ENCODE measurements at places on chromosomes 5 and 9.
A peak's percentile ranks its signal among the peaks of the same experiment; 100 is the strongest.

DNA sequence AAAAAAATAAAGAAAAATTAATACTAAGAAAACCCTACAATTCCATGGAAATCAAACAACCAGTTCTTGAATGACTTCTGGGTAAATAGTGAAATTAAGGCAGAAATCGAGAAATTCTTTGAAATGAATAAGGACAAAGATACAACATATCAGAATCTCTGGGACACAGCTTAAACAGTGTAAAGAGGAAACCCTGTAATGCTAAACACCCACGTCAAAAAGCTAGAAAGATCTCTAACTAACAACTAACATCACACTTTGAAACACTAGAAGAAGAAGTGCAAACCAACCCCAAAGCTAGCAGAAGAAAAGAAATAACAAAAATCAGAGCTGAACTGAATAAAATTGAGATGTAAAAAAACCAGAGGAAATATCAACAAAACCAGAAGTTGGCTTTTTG is 114.6 kb upstream of the CD180 start:
- no peak for DNase-seq

GRCh38 chr5:112142769-112143270 is 276.3 kb downstream of the EPB41L4A start:
- DNase-seq, result no peak

GRCh38 chr5:2338686-2339085 is 412.8 kb downstream of the IRX2 start:
- DNase-seq, result no peak

DNA sequence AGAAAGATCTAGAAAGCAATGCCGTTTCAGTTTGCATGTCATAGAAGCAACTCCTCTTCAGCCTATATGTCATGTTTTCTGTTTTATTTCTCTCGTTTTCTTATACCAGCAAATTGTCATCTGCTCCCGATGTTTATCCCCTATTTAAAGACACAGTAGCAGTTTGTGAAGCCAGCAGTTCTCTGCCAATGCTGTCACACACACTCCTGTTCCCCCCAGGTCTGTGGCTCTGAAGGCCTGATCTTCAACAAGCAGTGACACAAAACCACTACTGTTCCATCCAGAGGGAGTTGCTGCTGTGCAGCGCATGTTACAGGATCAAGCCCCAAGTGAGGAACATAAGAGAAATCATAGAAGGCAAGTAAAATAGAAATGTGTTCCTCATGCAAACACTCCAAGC is 364.1 kb upstream of the SLC30A5 start:
- DNase-seq, result no peak

- DNase-seq, result no peak
Measured at GRCh38 chr9:33813712-33814641, 3.0 kb upstream of the UBE2R2 start.

DNA sequence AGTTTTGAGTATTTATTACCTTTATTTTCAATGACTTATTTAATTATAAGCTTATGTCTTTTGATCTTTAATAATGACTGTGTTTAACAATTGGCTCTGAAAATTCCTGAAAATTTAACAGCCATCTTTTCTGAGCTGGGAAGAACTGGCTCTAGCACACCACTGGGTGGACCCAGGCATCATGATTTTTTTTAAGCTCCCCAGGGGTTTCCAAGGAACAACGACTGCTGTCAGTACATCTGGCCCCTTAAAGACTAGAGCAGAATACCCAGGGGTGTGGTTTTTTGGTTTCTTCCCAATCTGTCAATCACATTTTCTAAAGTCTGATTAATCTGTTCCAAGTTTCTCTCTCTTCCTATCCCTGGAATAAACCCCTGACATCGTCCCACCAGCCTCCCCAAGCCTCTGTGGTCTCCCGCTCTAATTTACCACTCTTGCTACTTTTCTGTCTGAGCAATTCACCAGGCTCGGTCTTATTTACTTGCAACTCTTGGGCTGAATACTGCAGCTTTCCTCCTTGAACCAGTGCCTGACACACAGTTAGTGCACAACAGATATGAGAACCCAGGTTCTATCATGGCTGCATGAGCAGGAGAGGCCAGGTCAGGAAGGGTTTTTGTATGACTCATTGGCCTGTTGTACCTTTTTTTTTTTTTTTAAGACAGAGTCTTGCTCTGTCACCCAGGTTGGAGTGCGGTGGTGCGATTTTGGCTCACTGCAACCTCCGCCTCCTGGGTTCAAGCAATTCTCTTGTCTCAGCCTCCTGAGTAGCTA is 321.9 kb downstream of the ZSWIM6 start:
- DNase-seq, result no peak

GRCh38 chr9:75909776-75910175 is 19.3 kb downstream of the PCSK5 start:
- no peak for DNase-seq

GRCh38 chr9:33404788-33405362 is 2.5 kb upstream of the AQP7 start:
- DNase-seq, result no peak

- no peak for DNase-seq
Measured at GRCh38 chr9:114856215-114856941, 50.5 kb upstream of the TNFSF15 start.

DNA sequence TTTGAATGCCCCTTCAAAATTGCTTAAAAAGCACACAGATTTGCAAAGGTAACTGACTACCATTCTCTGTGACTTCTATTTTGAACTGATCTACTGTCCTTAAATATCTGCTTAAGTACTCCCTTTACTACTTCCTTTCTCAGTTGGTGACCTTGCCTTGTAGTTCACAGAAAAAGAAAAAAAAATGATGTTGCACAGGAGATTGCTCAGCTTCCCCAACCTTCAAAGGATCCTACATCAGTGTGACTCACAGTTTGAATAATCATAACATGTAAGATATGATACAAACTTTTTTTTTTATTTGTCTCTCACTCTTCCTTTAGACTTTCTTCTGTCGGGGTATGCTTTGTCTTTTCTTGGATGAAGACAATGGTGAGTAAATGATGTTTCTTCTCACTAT is 1029.6 kb downstream of the CDH12 start:
- DNase-seq, result no peak

GRCh38 chr5:181187500-181188213 is 17.3 kb downstream of the TRIM7 start:
- DNase-seq, result peak; percentile 69

GRCh38 chr9:33304362-33304761 is 14.0 kb downstream of the NFX1 start:
- no peak for DNase-seq

DNA sequence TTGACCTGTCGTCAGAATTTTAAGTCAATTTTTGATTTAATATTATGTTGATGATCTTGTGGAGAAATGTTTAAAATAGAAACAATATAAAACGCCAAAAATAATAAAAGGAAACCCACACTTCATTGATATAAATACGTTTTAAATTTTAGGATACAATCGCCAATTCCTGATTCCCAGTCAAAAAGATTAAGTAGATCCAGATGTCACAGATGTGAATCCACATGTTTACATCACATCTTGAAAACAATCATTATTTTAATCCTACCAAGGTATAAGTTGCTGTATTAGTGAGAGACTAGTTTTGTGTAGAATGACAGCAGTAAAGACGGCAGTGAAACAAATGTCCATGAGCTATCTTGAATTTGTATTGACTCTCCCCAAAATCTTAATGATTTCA is 4.9 kb downstream of the TAS2R1 start:
- DNase-seq, result no peak

All from activated naive CD4-positive, alpha-beta T cell treated with anti-CD3 and anti-CD28 coated beads, Interleukin-2, amount 50 U/mL, for 72 hours (primary cell).